8988T (cell line): ENCODE measurements at places on chromosomes 13 and 19.
A peak's percentile ranks its signal among the peaks of the same experiment; 100 is the strongest.

GRCh38 chr19:41785653-41786052, 10.7 kb upstream of the CEACAM3 start:
- DNase-seq = peak; percentile 47

- no peak for DNase-seq
These were observed 52.7 kb upstream of the MCF2L start for GRCh38 chr13:112916296-112916695.

DNA sequence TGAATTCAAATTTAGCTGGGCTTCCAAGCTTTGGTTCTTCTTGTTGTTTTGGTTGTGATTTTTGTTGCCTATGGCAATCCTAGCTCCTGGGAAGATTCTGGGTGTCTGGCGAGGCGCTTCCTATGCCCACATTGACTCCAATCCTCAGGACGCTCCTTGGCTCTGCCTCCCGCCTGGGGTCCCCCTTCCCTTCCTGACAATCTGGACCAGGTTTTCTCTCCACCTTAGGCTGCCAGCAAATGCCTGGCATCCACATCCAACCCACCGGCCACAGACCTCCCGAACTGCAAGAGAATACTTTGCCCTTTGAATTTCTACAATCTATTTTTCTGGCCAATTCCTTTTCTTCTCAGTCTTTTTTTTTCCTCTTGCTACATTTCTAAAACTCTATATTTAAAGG, 186.9 kb upstream of the UBL3 start:
- DNase-seq = no peak

GRCh38 chr19:7866399-7867091, 7.6 kb downstream of the PRR36 start:
- DNase-seq = peak; percentile 15

GRCh38 chr19:18294467-18294864, 13.0 kb upstream of the JUND start:
- DNase-seq = no peak

DNA sequence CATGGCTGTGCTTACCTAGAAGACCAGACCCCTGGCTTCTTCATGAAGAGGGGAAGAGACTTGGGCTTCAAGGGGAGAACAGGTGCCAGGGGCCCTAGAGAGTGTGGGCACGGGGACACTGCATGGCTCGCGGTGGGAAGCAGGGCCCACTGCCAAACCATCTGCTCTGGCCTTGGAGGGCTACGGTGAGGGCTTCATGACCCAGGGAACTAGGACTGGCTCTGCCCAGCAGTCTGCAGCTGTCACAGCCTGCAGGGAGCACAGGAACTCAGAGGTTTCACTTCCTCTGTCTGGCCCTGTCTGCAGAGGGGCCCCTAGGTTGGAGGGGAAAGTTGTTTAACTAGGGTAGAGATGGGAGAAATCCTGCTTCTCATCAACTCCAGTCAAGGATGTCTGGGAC, 4.3 kb downstream of the ERCC1 start:
- no peak for DNase-seq

DNA sequence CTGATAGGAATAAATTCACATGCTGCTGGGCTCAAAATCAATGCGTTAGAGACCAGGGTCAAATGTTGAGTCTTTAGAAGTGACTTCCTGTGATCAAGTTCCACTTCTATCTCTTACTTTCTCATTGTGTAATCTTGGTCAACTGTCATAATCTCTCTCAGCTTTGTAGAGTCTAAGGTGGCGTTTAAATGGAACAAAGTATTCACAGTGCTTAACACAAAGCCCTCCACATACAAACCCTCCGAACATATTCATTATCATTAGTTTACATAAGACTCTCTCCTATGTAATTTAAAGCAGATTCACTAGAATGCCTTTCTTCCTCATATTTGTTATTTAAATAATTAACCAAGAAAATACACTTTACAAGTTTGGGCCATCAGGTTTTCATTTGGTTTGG, 1044.1 kb downstream of the EFNB2 start:
- no peak for DNase-seq

GRCh38 chr19:6297202-6297601, 17.4 kb upstream of the MLLT1 start:
- no peak for DNase-seq

- DNase-seq = no peak
These were observed 135.2 kb downstream of the DCT start for GRCh38 chr13:94344126-94344818.

DNA sequence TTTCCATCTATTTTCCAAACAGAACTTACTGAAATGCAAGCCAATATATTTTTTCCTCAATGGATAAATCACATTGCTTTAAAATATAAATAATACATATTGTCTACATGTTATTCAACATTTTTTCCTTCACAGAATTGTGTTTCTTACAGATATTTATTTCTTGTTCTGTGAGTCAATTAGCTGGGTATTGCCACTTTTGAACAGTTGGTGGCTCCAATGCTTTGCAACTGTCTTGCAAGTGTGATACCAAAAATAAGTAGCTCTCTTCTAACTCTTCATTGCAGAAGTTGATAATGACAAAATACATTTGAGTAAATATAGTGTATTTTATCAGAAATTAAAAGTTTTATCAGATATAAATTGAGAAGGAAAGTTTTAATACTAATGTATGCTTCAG, 17.1 kb upstream of the GPC5 start:
- no peak for DNase-seq

GRCh38 chr19:2680808-2681207, 21.7 kb downstream of the GNG7 start:
- no peak for DNase-seq

GRCh38 chr13:44389876-44390275, 16.3 kb downstream of the SERP2 start:
- DNase-seq = no peak

GRCh38 chr13:80362481-80362880, 21.6 kb upstream of the SPRY2 start:
- no peak for DNase-seq

DNA sequence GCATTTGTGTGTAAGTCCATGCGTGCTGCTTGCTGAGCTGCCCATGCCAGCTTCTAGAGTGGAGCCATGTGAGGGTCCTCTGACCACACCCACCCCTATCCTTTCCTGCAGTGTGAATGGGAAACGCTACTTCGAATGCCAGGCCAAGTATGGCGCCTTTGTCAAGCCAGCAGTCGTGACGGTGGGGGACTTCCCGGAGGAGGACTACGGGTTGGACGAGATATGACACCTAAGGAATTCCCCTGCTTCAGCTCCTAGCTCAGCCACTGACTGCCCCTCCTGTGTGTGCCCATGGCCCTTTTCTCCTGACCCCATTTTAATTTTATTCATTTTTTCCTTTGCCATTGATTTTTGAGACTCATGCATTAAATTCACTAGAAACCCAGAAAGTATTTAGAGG, 10.3 kb downstream of the TBCB start:
- no peak for DNase-seq

GRCh38 chr19:39193803-39194202, 3.0 kb upstream of the NCCRP1 start:
- DNase-seq = no peak

DNA sequence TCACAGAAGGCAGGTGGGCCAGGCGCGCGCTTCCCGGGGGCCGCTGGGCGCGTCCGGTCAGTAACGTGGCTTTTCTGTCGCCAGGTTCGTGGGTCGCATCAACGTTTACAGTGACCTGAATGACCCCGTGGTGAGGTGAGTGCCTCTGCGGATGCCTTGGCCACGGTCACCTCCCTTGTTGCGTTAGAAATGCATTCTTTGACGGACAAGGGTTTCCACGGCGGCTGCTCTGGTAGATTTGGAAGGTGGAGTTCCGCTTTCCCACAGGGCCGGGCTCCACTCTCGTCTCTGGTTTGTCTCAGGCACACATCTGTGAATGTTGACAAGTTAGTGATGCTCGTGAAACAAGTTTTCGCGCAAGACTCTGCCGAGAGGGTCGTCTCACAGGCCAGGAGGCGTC, 130.0 kb downstream of the ATP11A start:
- no peak for DNase-seq

DNA sequence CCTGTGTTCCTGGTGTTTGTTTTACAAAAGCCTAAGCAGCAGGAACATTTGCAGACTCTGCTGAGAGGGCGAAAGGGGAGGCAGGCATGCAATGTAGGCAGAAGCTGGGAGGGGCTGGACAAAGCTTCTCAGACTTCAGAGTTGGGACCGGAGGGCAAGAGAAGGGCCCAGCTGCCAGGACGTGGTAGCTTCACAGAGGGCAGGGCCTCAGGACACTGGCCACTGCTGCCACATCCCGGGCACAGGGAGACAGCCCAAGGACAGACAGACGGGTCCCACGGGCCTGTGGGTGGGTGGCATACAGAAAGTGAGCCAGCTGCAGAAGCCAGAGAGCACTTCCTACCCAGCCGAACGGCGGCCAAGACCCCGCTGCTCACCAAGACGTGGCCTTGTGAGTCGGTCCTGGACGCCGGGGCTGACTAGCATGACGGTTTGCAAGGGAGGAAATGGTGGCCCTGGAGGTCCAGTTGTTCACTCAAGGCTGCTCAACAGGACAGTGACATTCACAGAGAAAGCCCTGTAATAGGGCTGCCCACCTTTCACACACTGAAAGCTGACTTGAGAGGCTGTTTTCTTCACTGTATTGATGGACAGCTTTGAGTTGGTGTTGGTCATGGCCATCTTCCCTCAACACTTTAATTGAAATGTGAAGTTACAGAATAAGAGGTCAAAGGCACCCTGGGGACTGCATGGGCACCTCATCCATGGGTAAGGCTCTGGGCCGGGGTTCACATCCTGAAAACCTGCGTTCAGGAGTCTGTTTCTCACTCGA, 23.7 kb upstream of the TFDP1 start:
- no peak for DNase-seq

DNA sequence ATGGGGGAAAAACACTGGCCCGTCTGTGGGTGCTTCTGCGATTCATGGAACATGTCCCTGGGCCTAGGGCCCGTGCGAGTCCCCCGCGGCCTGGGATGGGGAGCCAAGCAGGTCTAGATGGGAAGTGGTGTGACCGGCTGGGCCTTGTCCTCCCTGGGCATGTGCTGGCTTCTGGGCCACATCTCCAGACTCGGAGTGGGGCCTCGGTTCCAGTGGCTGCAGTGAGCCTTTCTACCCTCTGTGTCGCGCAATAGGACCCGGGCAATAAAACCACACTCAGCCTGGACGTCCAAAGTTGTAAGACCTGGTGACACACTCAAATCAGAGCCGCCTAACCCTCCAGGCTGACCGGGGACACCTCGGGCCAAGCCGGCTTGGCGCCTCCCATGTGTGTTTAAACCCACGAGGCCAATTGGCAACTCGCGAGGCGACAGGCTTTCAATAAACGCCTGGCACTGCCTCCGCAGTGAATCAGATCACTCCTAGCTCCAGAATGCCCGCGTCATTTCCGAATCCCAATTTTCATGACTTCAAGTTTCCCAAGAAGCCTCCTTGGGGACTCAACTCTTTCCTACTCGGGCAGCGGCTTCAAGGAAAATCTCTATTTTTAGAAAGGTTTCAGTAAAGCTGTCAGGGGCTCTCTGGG, 57.3 kb downstream of the KLF2 start:
- no peak for DNase-seq

GRCh38 chr13:47142105-47142504, 245.3 kb upstream of the HTR2A start:
- DNase-seq = no peak

DNA sequence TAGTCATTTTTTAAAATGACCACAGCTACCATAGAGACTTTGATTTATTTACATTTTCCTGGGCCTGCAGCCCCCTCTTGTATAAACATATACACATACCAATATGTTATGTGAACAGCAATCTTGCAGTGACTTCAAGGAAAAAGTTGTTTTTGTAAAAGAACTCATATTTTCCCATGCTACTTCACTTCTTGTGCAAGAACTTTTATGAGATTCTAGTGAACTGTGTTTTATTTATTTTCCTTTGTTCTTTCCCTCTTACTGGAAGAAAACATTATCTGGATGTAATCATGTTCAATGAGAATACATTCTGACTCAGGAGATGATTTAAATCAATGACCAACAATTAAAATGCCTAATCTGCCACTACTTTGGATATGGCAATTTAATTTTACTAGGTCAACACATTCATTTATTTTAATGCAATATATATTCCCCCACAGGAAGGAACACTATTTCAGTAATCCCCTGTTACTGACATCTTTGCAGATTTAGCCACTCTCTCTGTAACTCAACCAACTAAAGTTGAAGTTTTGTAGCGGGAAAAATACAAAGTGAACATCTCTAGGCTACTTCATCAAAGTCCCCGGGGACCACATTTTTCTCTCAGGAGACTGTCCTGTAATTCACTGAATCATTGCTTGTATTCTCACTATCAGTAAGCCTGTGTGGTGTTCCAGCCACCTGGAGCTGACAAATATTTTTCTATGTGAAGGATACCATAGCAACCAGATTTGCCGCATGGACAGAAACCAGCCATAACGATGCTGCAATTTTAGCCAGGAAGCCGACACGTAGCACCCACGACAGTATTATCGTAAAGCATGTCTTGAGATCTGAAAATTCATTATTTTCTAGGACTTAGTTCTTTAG, 90.5 kb downstream of the STARD13 start:
- DNase-seq = no peak

DNA sequence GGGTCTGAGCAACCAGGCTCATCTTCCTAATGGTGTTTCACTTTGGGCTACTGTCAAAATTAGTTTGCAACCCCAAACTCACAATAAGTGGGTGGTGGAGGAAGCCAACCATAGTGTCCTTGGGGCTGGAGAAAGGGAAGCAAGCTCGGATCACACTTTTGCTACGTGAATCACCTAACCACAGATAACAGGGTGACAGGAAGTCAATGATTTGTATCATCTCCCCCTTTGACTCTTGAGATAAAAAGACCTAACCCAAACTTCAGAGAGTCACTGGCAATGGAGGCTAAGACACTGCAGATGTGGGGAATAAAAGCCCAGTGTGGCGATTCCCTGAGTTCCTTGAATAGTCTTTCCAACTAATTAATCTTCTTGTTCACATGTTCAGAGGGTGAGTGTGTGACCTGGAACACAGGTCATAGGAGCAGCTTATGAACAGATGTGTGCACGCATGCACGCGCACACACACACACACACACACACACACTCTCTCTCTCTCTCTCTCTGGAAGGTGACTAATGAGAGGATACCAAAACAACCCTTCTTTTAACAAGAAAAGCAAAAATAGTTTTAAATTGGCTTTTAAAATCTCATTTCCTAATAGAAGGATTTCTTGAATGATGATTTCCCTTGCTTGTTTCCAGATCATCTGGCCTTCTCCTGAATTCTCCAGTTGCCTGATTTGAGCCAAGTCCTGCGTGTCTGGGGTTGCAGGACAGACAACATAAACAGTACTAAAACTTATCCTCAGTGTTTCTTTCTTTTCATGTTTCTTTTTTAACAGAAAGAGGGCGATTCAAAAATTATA, 21.2 kb upstream of the DOCK9 start:
- no peak for DNase-seq

- no peak for DNase-seq
These were observed 54.3 kb downstream of the XPO4 start for GRCh38 chr13:20848203-20848602.
